ENCODE measurements at places on chromosomes 2 and 18.
A peak's percentile ranks its signal among the peaks of the same experiment; 100 is the strongest.

- no peak for DNase-seq
Measured at GRCh38 chr2:176385838-176386237, 116.6 kb downstream of the MTX2 start.

DNA sequence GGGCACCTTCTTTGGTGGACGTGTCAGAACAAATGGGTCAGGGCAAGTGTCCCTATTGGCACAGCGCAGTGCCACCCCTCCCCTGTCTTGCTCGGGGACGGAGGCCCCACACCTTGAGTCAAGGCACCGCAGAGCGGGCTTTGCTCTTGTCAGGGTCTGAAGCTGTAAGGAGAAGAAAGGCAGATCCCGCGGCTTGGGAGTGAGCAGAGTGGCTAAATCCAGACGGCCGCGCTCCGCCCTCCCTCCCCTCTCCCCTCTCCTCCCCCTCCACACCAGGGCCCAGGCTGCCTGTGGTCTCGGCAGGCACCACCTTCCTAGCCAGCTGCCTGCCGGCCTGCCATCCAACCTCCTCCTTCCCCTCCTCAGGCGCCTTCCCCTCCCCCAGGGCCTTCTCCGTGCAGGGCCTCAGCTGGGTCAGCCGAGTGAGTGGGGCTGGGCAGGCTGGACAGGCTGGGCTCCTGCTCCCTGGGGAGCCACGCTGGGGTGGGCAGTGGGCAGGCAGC is 25.8 kb downstream of the SPEG start:
- peak; percentile 87 for DNase-seq

DNA sequence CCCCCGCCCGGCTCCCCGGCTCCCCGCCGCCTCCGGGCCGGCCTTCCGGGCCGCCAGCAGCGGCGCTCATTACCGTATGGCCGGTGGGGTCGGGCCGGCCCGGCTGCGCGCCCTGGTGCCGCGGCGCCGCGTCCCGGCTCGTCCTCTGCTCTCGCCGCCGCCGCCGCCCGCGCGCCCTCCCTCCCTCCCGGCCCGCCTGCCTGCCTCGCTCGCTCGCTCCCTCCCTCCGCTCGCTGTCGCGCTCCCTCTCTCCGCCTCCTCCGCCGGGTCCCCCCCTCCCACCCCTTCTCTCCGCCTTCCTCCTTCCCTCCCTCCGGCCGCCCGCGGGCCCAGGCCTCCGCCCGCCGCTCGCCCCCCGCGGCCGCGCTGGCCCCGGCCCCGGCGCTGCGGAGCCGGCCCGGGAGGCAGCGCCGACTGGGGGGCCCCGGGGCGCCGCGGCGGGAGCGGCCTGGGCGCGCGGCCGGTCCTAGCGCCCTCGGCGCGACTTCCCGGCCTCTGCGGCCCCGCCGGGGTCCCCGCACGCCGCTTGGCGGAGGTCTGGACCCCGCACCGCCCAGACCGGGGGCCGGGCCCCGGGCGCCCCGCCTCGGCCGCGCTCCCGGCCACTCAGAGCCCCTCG is at the start of gene DNMT3A:
DNMT3A (minus strand) TSS at position 173 of the 619 bp plus-strand sequence. CDS start 27,941 bp downstream, outside the sequence.
- peak; percentile 89 for DNase-seq

DNA sequence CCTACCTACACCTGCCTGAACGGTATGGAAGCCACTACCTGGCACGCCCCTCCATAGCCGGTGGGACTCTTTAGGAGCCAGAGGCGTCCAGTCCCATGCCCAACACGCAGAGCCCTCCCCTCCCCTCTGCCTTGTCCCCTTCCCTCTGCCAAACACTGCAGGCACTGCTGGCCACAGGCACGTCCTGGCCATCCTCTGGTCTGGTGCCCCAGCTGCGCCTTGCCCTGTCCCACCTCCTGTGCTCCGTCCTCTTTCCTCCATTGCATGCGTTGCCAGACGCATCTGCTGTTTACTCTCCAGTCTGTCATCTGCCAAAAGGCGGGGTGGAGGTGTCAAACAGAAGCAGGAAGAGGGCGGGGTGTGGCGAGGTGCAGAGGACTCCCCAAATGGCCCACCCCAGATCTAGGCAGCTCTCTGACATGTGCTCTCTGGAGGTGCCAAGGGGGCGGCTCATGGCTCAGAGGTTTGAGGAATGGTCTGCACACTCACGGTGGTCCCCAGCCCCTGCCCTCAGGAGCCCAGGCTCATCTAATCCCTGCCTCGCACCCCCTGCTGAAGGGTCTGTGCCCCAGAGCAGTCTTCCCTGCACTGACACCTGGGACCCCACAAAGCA is 45.1 kb downstream of the HS6ST1 start:
- DNase-seq = no peak

DNA sequence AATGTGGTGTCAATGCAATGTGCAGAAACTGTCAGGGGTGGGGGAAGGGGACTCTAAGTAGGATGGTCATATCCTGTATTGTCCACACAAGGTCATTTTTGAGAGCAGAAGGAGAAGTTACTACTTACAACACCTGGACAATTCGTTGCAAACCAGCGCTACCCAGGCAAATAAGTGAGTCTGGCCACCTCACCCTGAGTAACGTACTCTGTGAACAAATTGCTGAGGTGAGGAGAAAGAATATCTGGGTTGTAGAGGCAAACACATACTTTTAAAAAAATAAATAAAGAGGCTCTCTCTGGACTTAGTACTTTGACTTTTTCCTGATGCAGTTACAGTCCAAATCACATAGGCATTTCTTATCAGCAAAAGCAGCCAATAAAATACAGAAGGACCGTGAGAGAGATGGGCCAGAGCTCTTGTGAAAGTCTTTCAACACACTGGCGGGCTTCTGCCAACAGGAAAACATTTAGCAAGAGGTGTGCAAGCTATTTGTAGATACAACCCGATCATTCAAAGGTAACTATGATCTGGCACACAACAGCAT is 268.2 kb upstream of the ID2 start:
- DNase-seq = no peak

- no peak for DNase-seq
Measured at GRCh38 chr2:219648176-219648575, 20.7 kb downstream of the SLC4A3 start.

GRCh38 chr2:70946832-70947442 is 11.2 kb downstream of the ATP6V1B1 start:
- DNase-seq = no peak

DNA sequence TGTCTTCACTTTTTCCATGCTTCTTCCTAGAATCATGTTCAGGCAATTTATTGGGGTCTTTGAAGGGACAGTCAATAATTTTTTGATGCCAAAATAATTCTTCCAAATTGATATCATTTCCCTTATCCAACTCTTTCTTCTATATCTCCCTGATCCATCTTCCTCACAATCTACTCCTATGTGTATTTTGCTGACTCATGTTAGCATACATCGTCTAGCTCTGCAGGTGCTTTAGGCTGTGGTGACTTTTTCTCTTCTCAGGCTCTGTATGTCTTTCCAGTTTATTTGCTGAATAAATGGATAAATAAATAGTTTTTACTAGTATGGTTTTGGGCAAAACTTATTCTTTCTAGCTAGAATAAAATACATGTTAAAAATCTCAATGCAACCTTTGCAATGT is 1650.9 kb upstream of the TMEFF2 start:
- DNase-seq = no peak

DNA sequence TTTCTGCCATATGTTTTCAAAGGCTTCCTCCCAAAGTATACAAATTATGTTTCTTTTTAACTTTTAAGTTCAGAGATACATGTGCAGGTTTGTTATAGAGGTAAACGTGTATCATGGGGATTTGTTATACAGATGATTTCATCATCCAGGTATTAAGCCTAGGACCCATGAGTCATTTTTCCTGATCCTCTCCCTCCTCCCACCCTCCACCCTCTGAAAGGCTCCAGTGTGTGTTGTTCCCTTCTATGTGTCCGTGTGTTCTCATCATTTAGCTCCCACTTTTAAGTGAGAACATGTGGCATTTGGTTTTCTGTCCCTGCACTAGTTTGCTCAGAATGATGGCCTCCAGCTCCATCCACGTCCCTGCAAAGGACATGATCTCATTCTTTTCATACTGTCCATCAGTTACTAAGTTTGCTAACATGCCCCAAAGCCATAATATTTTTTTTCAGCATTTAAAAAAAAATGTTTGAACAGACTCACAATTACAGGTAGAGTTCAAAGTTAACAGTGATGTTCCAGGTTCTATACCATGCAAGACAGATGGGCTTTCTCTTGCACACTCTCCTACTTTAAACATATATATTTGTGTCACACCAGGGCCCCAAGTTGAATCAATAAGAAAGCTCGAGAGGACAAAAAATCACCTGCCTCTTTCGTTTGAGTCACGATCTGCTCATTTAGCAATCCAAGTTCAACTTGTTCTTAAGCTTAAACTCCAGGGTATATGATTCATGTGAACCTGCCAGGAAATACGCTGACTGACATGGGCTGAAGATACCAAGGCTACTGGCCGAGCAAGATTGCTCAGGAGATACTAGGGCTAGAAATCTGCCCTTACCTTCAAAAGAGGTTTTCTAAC is 77.6 kb downstream of the AP1S3 start:
- DNase-seq = no peak

DNA sequence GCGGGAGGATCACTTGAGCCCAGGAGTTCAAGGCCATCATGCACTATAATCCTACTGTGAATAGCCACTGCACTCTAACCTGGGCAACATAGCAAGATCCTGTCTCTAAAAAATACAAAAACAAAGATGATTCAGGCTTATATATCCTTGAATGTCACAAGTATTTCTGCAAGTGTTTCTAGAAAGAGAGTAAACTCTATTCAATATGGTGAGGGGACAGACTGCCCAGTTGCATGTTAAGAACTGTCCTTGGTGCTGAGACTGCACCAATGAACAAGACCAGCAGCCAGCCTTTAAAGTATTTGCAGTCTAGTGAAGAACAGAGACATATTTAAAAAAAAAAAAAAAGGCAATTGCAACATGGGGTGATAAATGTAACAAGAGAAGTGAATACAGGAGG is 16.4 kb downstream of the MAP3K19 start:
- DNase-seq = no peak

DNA sequence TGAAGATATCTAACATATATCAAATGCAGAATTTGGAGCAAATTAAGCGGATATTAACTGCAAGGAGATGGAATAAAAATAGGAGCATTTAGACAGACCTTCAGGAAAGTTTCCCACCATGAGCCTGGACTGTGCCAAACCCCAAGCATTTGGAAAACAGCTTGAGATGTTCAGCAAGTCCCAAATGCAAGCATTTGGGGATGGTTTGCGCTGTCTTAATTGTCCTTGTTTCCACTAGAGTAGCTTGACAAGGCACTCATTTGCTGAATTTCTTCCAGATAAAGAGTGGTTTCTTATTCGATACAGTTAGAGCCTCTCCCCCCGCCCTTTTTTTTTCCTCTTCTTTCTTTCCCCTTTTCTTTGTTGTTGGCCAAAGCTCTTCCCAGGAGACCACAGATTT is 77.1 kb upstream of the CDC42EP3 start:
- no peak for DNase-seq

DNA sequence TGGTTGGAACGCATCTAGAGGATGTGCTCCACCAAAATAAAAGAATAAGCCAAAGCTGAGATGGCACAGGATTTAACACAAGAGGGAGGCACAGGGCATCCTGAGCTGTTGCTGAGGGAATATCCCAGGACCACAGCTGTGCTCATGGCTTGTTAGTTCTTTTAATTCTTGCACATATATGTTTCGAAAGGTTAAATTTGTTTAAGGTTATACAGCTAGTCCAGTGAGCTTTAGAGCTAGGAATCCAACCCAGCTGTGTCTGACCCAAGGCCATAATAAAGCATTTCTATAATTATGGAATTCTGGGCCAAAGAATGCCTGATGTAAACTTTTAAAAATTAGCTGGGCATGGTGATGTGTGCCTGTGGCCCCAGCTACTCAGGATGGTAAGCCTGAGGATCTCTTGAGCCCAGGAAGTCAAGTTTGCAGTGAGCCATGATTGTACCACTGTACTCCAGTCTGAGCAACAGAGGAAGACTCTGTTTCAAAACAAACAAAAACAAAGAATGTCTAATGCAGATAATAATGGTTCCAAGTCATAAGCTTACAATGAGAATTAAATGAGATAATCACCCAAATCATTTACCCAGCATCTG is 66.4 kb upstream of the CCBE1 start:
- no peak for DNase-seq

- no peak for DNase-seq
Measured at GRCh38 chr2:166802475-166802874, 85.8 kb upstream of the XIRP2 start.

GRCh38 chr2:108267101-108267500 is 21.6 kb upstream of the SULT1C2 start:
- DNase-seq = no peak

- DNase-seq = no peak
Measured at GRCh38 chr18:44682871-44683221, 2.2 kb downstream of the SETBP1 start.

GRCh38 chr2:10312437-10312957 is 9.8 kb downstream of the HPCAL1 start:
- DNase-seq = no peak

DNA sequence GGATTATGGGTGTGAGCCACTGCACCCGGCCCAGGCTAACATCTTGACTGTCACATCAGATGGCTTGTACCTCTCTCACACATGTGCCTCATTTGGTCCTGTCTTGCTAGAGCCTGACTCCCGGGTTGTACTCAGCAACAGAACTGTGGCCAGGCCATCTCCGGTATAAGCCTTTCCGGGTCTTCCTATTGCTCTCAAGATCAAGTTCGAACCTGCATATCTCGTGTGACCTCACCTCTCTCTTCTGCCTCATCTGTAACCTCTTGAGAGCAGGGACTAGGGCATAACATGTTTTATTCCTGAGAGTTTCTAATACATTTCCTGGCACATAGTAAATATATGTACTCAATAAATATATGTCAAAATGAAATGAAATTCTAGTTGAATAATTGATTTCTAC is 114.0 kb downstream of the ACAA2 start:
- no peak for DNase-seq

DNA sequence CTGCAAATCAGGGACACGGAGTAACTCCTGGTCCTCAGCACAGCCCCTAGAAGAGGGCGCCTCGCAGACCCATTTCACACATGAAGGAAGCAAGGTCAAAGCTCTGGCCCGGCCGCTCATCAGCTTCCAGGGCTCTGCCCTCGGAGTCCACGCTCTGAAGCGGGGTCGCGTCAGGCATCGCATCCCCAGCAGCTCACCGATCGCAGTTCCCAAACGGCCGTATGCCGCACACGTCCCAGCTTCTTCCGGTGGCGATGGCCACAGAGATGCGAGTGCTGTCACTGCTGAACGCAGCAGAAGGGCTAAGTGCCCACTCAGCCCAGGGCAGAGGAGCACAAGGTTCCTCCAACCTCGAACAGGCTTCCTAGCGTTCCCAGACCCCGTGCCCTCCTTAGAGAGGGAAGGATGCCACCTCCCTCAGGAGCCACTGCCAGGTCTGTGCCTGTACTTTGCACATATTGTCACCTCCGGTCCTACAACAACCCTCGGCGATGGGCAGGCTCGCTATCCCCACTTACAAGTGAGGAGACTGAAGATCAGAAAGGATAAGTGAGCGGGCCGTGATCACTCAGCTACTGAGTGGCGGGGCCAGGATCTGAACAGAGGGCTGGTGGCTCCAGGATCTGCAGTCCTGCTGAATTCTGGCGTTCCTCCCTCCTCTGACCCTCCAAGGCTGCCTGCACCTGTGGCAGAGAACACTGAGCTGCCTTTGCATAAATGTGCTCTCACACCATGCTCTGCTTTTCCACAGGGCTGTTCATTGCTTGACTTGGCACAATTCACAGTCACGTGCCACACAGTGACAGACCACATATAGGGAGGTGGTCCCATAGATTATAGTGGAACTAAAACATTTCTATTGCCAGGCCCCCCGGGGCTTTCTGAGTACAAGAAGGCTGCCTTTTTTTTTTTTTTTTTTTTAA is 71.4 kb downstream of the COPS8 start:
- DNase-seq = no peak
